Nucleus accumbens (tissue), 56 donors: ENCODE measurements at places on chromosomes 5 and 9.

DNA sequence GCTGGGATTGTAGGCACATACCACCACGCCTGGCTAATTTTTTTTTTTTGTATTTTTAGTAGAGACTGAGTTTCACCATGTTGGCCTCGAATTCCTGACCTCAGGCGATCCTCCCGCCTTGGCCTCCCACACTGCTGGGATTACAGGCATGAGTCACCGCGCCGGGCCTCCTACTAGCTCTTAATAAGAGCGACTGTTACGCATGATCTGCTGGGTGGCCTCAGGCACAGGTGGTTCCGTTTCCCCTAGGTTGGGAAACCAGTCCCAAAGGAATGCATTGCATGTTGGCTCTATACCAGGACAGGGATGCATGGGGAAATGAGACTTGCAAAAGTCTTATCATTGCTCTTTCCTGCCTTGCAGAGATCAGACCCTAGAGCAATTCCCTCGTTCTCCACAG is 184.7 kb upstream of the PPP1R26 start:
- DNase-seq, result no peak

DNA sequence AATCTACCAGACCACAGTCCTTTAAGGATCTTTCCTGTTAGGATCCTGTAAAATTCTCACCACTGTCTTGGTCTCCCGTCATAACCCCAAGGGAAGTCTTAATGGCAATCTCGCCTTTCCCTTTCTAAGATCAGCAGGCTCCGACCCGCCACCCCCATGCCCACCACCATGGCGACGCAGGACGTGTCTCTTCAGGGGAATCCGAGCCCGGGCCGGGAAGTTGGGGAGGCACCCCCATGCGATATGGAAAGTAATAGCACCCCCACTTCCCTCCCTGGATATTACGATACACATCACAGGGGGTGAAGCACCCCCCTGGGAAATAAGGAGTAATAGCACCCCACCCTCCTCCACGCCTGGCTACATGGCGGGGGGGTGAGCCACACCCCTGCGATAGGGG is 8.3 kb upstream of the STK32A start:
- no peak for DNase-seq

DNA sequence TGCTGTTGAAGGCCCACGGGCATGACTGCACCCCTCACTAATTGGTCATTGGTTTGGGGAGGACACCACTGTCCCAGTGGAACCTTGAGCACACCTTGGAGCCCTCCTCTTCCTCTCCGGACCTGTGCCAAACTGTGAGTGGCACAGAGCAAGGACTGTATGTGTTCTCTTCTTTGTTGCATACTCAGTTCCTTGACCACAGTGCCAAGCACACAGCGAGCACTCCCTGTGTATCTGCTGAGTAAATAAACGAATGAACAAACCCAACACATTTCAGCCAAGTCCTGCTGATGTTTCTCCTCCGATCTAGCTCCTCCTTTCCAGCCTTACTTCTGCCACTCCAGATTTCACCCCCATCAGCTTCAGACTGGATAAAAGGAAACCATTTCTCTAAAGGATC is 2.7 kb upstream of the TRIM52 start:
- DNase-seq, result no peak

DNA sequence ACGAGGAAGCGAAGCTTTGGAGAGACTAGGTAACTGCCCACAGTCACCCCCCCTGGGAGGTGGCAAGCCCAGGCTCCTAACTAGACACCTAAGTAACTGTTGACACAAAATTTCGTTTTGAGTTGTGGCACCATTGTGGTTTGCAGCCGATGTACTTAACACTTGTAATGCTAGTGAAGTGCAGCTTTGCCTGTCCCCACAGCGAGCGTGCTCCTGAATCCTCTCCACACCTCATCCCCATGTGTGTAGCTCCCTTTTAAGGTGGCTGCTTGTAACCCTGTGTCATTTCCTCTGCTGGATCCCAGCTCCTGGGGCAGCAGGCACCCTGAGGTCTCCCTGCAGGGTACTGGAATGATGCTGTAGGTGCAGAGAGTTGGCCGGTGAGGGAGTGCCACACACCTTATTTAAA is 114.9 kb downstream of the TRIO start:
- DNase-seq, result no peak

DNA sequence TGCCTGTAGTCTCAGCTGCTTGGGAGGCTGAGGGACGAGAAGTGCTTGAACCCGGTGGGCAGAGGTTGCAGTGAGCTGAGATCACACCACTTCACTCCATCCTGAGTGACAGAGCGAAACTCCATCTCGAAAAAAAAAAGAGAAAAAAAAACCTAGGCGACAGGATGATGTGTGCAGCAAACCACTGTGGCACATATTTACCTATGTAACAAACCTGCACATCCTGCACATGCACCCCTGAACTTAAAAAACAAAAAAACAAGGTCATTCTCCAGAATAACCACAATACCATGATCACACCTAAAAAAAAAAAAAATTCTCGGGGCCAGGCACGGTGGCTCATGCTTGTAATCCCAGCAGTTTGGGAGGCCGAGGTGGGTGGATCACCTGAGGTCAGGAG is 7.5 kb upstream of the DOLPP1 start:
- no peak for DNase-seq

DNA sequence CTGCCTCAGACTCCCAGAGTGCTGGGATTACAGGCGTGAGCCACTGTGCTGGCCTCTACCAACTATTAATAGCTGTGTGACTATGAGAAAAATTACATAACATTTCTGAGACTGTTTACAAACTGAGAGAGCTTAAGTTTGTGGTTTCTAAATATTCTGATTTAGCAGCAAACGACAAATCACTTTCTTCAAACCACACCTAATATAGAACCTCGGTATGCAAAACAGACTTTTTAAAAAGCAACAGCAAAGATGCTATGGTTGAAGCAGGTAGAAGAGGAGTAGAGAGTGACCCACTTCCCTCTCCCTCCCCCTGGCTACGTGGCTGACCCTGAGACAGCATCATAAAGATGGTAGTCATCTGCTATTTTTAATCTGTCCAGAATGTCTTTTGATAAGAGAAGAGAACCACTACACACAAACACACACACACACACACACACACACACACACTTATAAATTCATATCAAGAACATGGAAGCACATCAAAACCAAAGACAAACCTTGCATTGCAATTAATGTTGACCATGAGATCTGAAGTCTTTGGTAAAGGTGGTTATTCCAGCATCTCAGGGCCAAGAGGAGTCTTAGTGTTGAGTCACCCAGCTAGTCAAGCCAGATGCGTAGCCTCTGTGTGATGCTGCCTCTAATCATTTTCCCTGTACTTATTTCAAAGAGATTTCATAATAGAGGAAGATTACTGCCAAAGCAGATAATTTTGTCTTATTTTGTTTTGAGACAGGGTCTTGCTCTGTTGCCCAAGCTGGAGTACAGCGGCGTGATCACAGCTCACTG is 58.1 kb upstream of the TMEM215 start:
- no peak for DNase-seq

- DNase-seq, result no peak
Observed at GRCh38 chr9:97985058-97985861, 2.1 kb downstream of the ANP32B start.

GRCh38 chr9:83708515-83709158 is 879 bp upstream of the UBQLN1 start:
- DNase-seq, result peak; percentile 62

DNA sequence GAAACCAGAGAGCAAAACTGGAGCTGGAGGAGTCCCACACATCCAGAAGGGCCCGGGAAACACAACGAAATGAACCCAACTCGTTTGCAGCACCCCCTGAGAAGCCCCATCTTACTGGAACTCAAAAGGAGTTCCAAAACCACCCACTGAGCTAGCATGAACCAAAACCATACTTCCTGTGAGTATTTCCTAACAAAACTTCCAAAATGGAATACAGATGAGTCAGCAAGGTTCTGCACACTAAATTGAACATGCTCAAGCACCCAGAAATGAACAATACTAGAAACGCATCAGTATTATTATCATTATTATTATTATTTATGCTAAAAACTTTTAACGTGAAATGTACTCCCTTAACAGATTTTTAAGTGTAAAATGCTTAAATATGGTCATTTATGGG is 8.0 kb upstream of the SPOCK1 start:
- DNase-seq, result no peak
